ENCODE measurements at places on chromosomes 7 and 10.

GRCh38 chr10:43861966-43862751 lies 213.5 kb upstream of the ZNF32 start:
- DNase-seq, result no peak

DNA sequence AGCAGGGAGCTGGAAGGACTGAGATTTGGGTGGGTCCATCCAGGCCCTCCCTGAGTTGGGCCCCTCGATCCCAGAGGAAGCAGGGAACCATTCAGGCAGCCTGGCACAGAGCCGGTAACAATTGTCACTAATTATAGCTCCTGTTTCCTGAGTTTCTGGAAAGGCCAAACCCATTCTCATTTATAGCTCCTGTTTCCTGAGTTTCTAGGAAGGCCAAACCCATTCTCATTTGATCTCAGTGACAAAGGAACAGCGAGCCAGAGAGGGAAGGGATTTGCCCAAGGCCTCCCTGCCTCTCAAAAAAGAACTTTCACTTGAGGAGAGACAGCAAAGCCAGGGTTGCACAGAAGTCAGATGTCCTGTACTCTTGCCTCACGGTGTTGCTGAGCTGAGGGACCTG lies 521.9 kb downstream of the TYW1 start:
- no peak for DNase-seq

DNA sequence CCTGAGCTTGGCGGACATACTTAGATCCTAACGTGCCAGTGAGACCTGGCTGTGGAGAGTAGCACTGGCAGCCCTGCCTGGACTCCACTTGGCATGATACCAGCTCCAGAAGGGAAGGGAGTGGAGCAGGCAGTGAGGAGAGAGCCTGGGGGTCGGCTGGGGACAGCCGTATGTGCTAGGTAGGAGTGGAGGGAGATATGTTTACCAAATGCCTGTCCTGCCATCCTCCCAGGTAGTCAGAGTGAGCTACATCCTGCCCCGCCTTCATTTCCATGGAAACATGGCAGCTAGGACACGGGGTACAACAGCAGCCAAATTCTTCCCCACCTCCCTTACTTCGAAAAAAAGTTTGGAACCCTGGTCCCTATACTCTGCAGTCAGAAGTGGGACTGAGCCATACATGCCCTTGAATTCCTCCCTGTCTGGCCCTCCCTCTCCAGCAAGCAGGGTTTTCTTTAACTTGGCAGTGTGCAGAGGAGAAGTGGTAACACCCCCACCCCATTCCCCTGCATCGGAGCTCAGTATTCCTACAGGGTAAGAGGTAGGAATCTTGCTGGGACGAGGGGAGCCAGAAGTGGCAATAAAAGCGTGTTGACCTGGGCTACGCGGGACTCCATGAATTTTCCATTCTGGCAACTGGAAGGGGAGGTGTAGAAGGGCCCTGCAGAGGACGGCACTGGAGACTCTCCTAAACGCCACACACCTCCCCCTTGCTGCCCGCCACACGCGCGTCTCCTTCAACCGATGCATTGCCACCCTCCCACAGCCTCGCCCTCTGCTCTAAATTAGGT lies 20.0 kb upstream of the SMO start:
- DNase-seq, result no peak

DNA sequence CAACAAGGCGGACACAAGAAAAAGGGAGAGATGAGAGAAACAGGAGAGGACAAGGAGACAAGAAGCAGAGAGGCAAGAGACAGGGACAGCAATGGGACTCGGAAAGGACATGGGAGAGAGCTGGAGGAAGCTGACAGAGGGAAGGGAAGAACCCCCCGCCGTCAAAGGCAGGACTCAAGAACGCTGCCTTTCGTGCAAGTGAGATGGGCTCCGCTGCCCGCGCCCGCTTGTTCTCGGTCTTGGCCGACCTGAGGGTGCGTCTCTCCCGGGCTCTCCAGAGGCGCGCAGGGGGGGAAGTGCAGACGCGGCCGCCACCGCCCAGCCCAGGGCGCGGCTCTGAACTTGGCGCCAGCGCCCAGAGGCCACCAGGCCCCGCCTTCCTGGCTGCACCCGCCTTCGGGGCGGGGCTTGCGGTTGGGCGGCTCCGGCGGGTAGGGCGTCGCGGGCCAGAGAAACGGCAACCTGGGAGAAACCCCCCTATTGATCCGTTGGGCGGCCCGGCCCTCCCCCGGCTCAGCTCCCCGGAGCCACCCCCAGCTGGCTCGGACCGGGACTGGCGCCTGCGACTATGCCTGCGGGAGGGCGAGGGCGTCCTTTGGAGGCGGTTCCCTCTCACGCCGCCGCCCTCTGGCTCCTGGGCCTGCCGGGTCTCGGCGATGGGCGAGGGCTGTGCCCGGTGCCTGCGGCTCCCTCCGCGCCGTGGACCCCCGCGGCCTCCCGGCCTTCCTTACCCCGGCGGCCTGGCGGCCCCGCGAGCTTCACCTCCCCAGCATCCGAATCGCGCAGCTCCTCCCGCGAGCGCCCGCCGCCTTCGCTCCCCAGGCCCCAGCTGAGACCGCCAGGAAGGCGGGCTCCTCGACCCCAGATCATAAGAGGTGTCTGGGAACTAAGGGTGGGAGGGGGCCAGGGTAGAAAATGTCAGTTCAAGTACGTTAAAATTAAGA lies 2.2 kb upstream of the ANTXRL start:
- DNase-seq, result no peak

Measured in activated CD8-positive, alpha-beta memory T cell treated with anti-CD3 and anti-CD28 coated beads for 1 hour (primary cell).